Stimulated activated CD4-positive, alpha-beta T cell treated with anti-CD3 and anti-CD28 coated beads, Interleukin-15, amount 100 ng/mL, for 1 hour (primary cell): ENCODE measurements at places on chromosomes 16 and 17.

DNA sequence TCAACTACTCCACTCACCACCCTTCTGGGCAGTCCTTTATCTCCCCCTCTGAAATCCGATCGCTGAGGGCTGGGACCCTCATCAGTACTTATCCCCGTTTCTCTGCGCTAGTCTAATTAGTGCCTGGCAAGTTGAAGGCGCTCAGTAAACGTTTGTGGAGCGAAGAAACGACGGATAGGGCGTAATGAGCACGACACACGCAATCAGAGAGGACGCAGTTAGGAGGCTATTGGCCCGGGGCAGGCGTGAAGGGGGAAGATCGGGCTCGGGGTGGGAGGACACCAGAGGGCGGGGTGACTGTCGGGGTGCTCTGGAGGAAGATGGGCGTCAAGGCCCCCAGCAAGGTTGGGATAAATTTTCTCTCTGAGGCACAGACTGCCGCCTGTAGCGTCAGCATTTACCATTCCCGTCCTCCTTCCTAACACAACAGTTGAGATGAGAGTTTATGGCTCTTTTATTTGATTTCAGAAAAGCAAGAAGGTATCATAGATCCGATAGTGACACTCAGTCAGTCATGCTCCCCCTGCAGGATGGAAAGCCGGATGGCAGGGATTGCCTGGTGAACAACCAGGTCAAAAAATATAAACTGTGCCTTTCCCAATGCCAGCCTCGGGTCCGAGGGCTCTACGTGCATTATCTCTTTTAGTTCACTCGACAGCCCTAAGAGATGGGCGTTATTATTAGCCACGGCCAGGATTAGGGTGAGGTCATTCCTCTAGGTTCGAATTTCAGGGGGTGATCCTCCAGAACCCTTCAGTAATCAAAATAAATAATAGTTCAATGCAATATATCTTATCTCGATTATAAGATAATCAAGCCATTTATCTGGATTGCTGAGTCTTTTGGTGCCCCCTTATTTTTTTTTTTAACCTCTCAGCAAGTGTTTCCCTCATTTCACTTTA lies 9.5 kb upstream of the ARL4D start:
- peak; percentile 59 for DNase-seq

- DNase-seq = no peak
Measured at GRCh38 chr16:1871974-1872635, at the start of gene MEIOB. TSS of gene MEIOB (minus strand) at chr16:1872164. CDS start at chr16:1868175, 3,989 bp downstream.

- DNase-seq = no peak
Measured at GRCh38 chr17:74918906-74919305, 4.1 kb downstream of the USH1G start.

- DNase-seq = no peak
Measured at GRCh38 chr16:30351586-30352419, 3.3 kb downstream of the CD2BP2 start.

GRCh38 chr17:7774055-7774521 lies 56.5 kb downstream of the DNAH2 start:
- DNase-seq = no peak

DNA sequence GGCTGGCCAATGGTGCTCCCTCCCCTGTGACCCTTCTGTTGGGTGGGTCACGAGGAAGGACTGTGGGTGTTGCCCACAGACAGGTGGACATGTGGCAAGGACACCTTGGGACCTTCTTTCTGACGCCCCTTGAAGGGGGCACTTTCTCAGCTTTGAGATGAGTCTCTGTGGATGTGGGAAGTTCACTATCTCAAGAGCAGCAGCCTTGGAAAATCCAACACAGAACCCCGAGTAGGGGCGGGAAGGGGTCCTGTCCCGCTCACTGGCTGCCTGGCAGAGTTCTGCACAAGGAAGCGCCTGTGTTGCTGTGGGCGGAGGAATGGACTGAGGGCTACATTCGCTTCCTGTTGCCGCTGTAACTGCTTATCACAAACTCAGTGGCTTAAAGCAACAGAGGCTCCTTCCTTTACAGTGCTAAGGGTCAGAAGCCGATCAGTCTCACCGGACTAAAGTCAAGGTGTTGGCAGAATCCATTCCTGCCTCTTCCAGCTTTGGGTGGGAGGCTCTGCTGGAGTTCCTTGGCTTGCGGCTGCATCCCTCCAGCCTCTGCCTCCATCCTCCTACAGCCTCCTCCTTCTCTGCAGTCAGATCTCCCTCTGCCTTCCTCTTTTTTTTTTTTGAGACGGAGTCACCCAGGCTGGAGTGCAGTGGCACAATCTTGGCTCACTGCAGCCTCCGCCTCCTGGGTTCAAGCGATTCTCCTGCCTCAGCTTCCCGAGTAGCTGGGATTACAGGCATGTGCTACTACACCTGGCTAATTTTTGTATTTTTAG lies 305.2 kb downstream of the SEC14L1 start:
- no peak for DNase-seq

DNA sequence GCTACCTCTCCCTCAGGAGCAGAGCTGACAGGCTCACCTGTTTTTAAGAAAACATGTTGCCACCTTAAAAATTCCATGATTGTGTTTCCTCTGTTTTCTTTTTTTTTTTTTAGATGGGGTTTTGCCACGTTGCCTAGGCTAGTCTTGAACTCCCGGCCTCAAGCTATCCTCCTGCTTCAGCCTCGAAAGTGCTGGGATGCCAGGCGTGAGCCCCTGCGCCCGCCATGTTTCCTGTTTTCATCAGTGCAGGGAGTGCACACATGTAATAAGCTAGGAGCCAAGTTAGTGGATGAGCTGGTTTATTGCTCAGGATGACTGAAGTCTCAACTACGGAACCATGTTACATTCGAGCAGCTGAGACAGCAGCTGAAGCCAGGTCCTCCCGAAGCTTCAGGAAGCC lies 13.6 kb downstream of the MRM3 start:
- DNase-seq = no peak
